ENCODE measurements at places on chromosomes 7 and 10.

DNA sequence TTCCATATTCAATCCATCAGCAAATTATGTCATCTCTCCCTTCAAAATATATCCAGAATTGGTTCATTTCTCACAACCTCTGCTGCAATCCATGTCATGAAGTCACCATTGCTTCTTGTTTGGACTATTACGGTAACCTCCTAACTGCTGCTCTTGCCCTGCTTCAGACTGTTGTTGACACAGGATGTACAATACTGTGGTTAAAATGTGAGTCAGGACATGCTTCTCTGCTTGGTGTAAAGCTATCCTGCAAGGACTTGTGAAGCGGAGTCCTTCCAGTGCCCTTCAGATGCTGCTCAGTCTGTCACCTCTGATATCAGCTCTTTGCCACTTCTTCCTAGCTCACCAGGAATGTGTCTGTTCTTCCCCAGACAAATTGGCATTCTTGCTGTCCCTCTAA, 10.4 kb upstream of the NXPH1 start:
- no peak for DNase-seq

DNA sequence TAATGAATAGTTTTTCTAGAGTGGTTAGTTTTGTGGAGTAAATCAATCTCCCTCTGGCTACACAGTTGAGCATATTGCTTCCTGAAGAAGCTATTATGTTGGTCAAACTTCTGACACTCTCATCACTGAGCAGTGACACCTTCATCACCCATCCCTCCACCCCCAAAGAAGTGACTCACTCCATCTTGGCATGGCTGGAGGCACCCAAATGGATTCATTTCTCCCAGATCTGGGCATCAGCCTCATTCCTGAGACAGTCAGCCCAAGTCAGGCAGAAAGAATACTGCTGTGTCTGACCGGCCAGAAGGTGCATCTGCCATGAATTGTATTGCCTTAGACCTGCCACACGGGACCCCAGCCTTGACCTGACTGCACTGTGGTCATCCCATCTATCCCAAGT, 117.0 kb upstream of the HABP2 start:
- no peak for DNase-seq

DNA sequence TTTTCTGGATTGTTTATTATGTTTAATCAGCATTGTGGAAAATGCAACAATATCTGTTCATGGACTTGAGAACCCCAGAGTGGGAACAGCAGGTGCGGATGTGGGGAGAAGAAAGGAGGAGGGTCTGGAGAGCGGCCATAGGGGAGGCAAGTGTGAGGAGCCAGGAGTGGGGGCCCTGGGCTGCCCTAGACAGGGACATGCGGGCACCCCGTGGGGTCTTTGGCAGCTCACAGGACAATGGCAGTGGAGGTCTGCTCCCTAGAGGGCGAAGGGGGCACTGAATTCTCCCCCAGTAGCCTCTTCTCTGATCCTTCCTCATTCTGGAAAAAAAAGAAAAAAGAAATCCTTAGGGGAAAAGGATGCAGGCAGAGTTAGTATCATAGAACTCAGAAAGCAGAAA, 8.9 kb downstream of the TMEM176B start:
- no peak for DNase-seq

DNA sequence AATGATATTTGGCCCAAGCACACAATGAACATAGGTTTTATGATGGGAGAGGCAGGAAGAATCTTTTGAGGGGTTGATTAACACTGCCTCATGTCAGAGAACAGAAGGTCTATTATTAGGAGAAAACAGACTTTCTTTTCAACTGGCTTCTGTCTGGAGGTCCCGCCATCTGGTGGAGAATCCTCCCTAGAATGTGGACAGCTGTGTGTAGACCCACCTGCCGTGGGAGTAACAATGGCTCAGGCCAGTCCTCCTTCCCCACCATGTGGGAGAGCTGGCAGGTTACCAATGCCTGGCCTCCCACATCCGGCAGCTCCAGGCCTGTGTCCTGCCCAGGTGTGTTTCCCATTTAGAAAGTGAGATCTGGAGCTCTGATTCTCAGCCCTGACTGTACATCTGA, 70.4 kb upstream of the AOAH start:
- DNase-seq, result no peak

DNA sequence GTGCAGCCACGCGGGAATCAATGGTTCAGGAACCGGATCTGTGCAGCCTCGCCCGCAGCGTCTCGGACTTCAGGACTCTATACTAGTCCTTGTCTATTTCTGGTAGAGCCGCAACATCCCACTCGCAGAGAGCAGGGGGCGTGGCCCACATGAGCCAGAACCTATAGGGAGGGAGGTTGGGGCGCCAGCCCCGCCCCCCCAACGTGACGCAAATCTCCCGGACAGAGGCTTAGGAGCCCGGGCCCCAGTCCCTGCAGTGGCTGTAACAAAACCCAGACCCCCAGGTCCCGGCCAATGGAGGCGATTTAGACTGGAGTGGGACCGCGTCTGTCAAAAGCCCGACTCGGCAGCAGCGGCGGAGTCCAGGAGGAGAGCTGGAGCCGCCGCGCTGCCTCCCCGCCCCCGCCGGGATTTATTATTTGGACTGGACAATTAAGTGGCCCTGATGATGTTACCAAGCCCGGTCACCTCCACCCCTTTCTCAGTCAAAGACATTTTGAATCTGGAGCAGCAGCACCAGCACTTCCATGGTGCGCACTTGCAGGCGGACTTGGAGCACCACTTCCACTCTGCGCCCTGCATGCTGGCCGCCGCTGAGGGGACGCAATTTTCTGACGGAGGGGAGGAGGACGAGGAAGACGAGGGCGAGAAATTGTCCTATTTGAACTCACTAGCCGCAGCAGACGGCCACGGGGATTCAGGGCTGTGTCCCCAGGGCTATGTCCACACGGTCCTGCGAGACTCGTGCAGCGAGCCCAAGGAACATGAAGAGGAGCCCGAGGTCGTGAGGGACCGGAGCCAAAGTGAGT, at the start of gene NKX2-3:
Gene NKX2-3 (plus strand): TSS at position 256 of the 809 bp plus-strand sequence. CDS start 190 bp downstream, at position 446.
- DNase-seq, result no peak

- DNase-seq, result no peak
Observed at GRCh38 chr7:1523844-1524243, 6.7 kb upstream of the MAFK start.

- DNase-seq, result no peak
Observed at GRCh38 chr10:99979066-99979685, 30.6 kb downstream of the DNMBP start.

- no peak for DNase-seq
Observed at GRCh38 chr7:48452218-48452617, 281.0 kb downstream of the ABCA13 start.

DNA sequence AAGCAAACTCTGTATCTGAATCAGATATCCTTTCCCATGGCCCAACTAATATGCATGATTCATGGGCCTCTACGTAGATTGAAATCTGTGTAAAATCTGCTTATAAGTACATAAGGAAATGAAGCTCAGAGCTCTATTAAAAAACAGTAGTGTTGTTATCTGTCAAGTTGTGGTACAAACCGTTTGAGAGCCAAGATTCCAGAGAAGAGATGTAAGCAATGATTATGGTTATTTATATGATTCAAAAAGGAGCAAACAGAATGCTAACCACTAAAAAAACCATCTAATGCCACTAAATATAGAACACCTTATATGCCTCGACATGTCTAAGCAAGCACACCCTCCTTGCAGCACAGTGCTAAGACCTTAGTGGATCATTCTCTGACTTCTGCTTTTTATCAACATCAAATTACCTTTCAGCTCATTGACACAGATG, 26.6 kb downstream of the RPP38 start:
- DNase-seq, result no peak

- DNase-seq, result no peak
Observed at GRCh38 chr10:129028451-129028850, 438.6 kb upstream of the MGMT start.

DNA sequence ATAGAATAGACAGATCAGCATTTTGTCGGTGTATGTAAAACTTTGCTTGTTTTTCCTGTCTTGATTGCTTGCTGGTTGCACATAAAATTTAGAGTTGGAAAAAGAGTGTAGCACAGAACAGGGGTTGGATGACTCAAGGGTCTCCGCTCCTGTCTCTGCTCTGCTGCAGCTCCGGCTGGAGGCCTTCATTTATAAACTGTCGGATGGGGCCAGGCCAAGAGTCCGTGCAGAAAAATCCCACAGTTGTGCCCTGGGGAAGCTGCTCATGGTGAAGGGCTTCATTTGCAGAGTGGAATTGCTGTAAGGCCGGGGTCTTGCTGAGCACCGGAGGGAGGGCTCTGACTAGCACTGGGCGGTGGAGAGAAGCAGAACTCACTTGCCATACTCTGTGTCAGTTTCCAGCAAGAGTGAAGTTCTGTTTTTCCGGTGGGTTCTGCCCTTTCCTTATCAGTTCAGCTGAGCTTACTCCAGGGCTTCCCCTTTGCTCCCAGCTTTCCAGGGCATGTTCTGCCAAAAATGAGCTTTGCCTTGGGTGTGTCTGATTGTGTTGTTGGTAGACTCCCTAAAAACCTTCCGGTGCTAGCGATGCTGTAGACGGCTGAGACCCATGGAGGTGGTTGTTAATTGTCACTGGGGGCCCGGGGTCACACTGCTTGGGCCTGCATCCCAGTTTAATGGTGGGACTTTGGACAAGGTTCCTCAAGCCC, 67.2 kb downstream of the CAMK1D start:
- DNase-seq, result no peak

DNA sequence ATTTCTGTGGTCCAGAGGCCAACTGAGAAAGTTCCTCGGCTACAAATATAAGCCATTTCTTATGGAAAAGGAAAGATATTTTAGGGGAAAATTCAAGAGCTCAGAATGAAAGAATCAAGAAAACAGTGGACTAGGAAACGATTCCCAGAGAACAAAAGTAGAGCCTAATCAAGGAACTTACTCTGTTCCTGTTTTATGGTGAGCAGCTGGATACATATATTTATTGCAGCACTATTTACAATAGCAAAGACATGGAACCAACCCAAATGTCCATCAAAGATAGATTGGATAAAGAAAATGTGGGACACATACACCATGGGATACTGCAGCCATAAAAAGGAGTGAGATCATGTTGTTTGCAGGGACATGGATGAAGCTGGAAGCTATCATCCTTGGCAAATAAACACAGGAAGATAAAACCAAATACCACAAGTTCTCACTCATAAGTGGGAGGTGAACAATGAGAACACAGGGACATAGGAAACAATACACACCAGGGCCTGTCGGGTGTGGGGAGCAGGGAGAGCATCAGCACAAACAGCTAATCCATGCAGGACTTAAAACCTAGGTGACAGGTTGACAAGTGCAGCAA, 298.7 kb downstream of the THSD7A start:
- DNase-seq, result no peak

- no peak for DNase-seq
Observed at GRCh38 chr10:22505911-22506685, 160.8 kb downstream of the SPAG6 start.

DNA sequence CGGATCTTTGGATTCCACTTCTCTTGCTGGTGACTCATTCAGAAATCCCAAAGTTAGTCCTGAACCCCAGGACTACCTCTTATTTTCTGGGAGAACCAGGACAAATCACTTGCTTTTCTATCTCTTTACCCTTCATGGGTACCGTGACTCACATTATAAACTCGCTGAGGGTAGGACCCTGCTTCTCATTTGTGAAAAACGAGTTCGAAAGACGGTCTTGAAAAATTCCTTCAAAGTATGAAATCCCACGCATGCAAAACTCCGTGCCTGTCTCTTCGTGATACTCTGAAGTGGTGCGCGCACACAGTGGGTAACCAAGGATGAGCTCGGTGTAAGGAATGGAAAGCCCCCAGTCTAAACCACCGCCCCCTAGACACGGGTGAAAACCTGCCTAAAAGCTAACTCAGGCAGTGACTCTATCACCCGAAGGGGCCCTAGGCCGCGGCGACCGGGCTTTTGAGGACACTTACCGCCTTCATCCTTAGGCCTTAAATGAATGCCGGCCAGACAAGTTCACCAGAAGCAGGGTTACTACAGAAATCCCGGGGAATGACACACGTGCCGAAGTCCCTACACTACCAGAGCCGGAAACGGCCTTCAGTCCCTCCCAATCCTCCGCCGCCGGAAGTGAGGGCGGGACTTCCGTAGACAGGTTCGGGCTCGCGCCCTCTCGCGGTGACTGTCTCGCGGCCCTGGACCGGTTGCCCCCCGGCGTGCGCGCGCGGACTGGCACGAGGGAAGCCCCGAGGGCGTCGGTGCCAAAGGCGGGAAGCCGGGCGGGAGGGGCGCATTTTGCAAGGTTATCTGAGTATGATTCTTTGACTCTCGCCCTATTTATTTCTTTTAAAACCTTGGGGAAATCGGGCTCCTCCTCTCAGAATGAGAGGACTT, at the start of gene NOC3L:
Gene NOC3L (minus strand): TSS at position 580 of the 891 bp plus-strand sequence. CDS start 101 bp downstream, at position 479.
- DNase-seq, result peak; percentile 56

- DNase-seq, result no peak
Observed at GRCh38 chr7:131159961-131160361, 167.7 kb upstream of the MKLN1 start.

- DNase-seq, result no peak
Observed at GRCh38 chr7:102046373-102047117, 229.1 kb downstream of the CUX1 start.
